ENCODE measurements at places on chromosomes 7 and 10.

- no peak for DNase-seq
Observed at GRCh38 chr7:113768387-113768786, 150.4 kb downstream of the PPP1R3A start.

DNA sequence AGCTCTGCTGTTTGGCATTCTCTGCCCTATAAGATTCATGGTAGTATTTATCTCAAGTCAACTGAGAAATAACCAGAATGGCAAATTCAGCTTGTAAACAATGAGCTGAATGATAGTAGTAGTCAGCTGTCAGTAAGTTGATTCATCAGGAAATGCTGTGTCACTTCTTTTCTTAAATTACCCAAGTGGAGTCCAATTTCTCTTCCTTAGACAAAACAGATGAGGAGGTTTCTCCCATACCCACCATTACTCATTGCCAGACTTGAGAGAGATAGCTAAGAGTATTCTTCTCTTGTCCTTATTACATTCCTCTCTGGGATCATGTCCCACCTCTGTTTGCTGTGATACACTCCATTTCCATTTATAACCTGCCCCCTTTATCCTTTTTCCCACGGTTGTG lies 159.8 kb upstream of the STEAP1 start:
- no peak for DNase-seq

- DNase-seq: no peak
Observed at GRCh38 chr7:115099906-115100305, 178.0 kb downstream of the MDFIC start.

GRCh38 chr7:50835156-50835555 lies 52.5 kb upstream of the GRB10 start:
- no peak for DNase-seq

GRCh38 chr10:5608608-5609220 lies 57.7 kb downstream of the ASB13 start:
- DNase-seq: no peak

- DNase-seq: peak; percentile 18
Observed at GRCh38 chr10:98262571-98262970, 5.4 kb downstream of the LOXL4 start.

DNA sequence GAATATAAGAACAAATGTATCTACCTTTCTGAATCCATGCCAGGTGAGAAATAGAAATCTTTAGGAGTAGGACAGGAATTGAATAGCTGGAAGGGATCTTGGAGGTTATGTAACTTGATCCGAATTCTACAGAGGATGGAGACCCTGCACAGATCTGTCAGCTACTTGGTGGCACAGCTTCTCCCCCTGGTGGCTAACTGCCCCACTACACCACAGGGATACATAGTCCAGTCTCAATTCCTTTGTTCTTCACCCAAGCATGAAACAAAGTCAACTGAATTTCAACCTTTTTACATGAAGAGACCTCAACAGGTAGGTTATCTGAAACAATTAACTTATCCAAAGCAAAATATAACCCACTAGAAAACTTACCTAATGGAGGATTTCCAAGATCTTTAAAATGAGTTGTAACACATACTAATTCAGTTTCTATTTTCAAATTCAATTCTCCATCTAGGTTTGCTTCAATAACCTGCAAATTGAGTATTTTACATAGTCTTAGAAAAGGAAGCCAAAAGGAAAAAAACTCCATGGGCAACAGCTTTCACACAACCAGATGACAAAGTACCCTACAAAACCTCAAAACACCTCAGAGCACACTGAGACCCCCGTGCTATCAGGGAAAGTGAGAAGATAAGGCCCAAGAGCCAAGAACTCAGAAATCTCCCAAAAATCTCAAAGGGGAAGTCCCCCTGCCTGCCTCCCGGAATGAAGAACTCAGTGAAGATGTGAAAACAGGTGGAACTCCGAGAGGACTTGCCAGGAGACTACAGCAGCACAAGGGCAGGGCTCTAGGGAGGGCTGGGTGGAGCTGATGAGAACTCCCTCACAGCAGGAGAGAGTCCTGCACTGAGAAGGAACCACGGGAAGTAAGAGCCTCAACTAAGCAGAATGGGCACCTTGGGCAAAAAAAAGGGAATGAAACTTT lies 10.3 kb downstream of the HUS1 start:
- no peak for DNase-seq

DNA sequence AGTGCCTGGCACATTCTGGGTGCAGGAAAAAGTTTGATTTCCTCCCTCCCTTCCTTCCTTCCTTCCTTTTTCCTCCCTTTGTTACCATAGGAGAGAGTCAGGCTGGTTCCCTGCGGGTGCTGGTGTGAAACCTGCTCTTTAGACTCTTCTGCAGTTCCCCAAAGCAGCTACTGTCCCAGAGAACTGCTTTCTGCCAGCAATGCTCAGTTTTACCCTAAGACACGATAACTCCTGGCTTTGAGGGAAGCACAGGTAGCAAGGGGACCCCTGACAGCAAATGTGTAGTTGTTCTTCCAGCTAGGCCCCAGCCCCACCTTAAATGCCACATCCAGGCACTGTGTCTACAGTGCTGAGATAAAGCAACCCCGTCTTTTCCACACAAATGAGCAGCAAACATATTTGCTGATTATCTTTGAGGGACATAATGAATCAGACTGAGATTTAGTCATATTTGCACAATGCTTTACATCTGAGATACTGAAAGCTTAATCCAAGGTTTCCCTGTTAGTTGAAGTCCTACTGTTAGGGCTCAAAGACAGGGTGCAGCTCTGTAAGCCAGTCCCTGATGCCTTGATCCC lies 55.5 kb downstream of the MET start:
- DNase-seq: no peak

GRCh38 chr10:26468700-26469099 lies 30.6 kb downstream of the APBB1IP start:
- DNase-seq: no peak

- DNase-seq: no peak
Observed at GRCh38 chr10:22630234-22631174, 83.9 kb downstream of the PIP4K2A start.

DNA sequence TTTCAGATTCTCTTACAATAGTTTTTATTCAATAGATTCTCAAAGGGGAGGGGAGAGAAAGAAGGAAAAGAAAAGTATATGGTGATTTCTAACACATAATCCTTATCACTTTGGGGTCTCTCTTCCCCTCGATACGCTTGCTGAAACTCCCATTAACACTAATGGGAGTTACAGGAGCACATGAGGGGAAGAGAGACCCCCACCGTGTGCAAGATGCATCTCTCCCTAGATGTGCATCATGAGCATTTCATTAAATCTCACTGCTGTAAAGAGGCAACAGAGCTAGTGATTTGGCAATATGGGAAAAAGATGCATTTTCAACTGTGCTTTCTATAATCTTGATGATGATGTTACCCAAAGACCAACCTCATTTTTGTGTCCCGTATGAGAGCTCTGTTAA lies 177.4 kb downstream of the SKAP2 start:
- DNase-seq: no peak

DNA sequence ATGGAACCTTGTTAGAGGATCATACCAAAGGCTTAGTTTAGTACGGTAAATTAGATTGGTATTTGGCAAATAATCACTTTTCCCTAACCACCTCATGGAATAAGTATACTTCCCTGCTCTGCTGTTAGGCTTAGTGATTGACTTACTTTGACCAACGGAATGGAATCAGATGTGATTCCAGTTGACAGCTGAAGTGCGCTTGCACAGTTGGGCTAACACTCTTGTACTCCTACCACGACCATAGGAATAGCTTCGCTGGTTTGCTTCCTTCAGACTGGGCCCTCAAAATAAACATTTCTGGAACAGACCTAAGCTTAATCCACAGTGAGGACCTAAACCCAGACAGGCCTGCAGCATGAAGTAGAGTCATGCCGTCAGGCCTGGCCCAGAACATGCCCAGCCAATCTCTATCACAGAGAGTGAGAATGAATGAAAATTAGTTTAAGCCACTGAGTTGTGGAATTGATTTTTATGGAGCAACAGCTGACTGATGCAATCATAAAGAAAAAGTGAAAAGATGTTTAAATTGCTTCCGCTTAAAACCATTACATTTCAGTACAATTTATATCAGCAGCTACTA lies 122.3 kb downstream of the DOCK4 start:
- no peak for DNase-seq

- DNase-seq: no peak
Observed at GRCh38 chr7:149870701-149871483, 2.9 kb upstream of the ATP6V0E2 start.

DNA sequence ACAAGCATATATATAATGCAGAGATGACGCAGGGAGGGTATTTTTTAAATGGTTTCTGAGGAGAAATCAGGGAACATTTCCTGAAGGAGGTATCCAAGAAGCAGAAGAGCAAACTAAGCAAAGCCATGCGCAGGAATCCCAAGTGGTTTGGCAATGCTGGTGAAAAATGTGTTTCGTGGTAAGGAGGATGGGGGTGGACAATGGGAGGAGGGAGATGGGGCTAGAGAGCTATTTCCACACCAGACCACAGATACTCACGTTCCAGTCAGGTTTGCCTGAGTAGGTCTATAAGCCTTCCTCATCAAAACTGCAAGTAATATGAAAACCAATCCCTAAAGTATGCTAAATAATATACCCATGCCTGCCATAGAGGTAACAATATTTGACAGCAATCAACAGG lies 223.7 kb upstream of the MKLN1 start:
- DNase-seq: no peak

DNA sequence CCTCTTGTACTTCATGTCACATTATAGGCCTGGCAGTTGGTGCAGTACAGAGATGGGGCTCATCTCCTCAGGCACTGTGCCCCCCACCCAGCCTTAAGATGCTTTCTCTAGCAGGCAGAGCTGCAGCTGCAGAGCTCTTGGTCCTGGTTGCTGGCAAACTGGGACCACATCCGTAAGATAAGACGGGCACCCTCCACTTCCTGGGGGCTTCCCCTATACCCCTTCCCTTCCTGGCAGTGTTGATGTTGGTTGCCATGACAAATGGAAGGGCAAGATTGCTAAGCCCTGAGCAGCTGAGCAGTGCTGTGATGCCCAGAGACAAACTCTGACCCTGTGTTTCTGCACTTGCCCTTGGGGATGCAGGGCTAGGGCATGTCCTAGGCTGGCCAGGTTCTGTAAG lies 103.4 kb upstream of the ANLN start:
- DNase-seq: no peak

- no peak for DNase-seq
Observed at GRCh38 chr10:62082729-62083411, 181.4 kb downstream of the ARID5B start.

GRCh38 chr10:132872658-132873057 lies 69.7 kb downstream of the CFAP46 start:
- DNase-seq: no peak

DNA sequence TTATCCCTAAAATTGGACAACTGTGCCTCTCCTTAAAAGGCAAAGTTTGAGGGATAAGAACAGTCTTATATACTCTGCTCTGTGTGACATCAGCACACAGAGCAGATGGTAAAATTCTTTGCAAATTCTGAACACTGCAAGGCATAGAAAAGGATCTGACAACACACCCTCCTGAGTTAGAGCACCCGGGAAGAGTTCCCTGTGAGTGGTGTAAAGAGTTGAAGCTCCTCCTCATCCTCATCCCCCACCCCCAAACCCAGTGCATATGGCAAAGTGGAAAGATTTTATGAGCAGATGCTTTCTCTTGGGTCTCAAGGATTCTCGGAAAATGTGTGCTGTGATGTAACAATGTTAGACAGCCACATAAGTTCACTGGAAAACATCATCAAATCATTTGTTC lies 40.0 kb upstream of the DGKI start:
- no peak for DNase-seq

DNA sequence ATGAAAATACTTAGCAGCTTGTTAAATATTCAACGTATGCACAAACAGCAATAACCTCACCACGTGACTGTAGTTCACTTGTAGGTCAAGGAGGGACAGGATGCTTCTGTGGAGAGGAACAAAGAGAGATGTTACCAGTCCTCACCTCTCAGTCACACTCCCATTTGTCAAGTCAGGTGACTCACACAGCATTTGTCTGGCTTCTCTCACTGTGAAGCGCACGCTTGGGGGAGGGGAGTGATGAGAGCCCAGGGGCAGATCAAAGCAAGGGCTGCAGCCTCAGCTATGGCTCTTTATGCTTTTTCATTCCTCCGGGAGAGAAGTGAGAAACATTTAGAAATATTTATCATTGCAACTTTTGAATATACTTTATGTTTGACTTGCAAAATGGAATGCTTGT lies 2.9 kb upstream of the RBM20 start:
- DNase-seq: no peak

- DNase-seq: no peak
Observed at GRCh38 chr10:74231375-74231774, 80.4 kb downstream of the ADK start.

DNA sequence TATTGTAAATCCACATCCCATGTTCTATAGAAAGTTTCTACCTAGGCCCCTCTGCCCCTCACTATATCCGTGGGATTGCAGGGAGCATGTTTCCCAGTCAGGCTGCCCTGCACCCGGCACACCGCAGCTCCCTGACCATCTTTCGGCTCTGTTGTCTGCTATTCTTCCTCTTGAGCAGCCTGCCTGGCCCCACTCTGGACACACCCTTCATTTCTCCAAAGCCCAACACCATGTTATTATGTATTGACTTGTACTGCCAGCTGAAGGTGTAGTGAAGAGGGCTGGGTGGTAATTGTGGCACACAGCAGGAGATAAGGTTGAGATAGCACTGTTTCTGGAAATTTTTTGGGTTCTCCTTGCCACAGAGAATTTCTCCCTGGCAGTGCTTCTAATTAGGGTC lies 9.8 kb downstream of the LRMDA start:
- DNase-seq: no peak

- no peak for DNase-seq
Observed at GRCh38 chr10:117597216-117597615, 54.7 kb downstream of the EMX2 start.

DNA sequence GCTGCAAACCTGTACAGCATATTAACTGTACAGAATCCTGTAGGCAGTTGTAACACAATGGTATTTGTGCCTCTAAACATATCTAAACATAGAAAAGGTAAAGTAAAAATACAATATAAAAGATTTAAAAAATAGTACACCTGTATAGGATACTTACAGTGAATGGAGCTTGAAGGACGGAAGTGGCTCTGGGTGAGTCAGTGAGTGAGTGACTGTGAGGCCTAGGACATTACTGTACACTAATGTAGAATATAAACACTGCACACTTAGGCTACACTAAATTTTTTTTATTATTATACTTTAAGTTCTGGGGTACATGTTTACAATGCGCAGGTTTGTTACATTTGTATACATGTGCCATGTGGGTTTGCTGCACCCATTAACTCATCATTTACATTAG lies 97.3 kb upstream of the STK17A start:
- DNase-seq: no peak

DNA sequence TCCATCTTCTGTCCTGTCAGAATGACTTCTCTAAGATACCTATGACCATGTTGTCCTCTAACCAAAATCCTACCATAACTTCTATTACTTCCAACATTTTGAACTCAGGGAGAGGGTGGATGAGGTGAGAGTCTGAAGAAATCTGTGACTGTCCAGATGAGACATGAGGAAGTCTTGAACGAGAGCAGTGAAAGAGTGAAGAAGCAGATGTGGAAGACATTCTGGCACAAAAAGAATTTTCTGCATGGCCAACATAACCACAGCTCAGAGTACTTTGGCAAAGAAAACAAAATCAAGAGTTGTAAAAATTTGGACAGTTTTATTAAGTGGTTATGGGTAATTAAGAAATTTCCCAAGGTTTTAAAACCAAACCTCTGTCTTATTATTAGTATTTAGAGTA lies 141.6 kb downstream of the CPEB3 start:
- DNase-seq: no peak

GRCh38 chr7:152601305-152601798 lies 74.6 kb downstream of the XRCC2 start:
- no peak for DNase-seq

- no peak for DNase-seq
Observed at GRCh38 chr10:49827297-49827696, 65.2 kb upstream of the OGDHL start.

GRCh38 chr7:124085179-124085578 lies 52.3 kb upstream of the TMEM229A start:
- no peak for DNase-seq
